ENCODE measurements at places on chromosomes 12 and 14.

- DNase-seq = no peak
Observed at GRCh38 chr14:68168460-68169109, 349.0 kb downstream of the RAD51B start.

- no peak for DNase-seq
Observed at GRCh38 chr12:51832354-51833107, 16.0 kb downstream of the FIGNL2 start.

GRCh38 chr14:71485833-71486232 lies 446.4 kb upstream of the RGS6 start:
- DNase-seq = no peak

GRCh38 chr14:95445676-95446075 lies 70.8 kb downstream of the SYNE3 start:
- DNase-seq = no peak

- DNase-seq = peak; percentile 62
Observed at GRCh38 chr12:65536876-65537681, 258.6 kb downstream of the MSRB3 start.

Data from right forelimb (tissue), 1 donor.